Heart right ventricle (tissue), 16 donors: ENCODE measurements at places on chromosomes 3 and 15. TPM values are rescaled to one million over a fixed set of nuclear protein-coding genes. Genes with fewer than 3 reads are reported as not detected.

The IL16 gene
- 4.6 TPM for total RNA-seq

The ADCY5 gene
- 242 TPM for total RNA-seq

The PAQR5 gene
- 0.39 TPM for total RNA-seq

The CFAP20DC gene
- 0.13 TPM for total RNA-seq
